ENCODE measurements at places on chromosomes 5 and 9.

DNA sequence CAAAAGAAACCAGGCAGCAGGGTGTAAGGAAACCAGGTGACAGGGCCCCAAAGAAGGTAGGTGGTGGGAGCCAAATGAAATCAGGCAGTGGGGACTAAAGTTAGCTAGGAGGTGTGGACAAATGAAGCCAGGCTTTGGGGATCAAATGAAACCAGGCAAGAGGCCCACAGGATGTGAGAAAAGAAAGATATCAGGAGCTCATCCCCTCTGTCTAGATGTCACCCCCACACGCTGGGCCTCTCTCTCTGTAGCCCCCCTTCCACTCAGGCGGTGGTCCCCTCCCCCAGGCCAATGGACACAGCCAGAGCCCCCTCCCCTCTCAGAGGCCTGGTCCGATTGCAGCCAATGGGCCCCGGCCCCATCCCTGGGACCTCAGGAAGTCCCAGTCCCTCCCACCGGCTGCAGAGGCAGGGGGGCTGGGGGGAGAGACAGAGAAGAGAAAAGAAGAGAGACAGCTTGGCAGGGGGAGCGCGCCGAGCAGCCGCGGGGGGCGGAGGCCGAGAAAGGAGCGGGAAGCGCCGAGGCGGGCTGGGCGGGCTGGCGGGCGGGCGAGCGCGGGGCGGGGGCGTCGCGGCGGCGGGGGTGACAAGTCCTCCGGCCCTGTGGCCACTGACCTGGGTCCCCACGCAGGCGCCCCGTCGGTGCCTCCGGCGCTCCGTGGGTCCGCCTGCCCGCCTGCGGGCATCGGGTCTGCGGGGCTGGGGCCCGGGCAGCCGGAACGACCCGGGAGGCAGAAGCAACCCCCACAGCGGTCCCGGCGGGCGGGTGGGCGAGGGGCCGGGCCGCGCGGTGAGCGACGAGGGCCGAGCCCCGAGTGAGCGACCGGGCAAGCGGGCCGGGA lies 11.9 kb downstream of the CNTFR start:
- no peak for DNase-seq

- DNase-seq, result no peak
These were observed 108.4 kb downstream of the KCNIP1 start for GRCh38 chr5:170612256-170612678.

- DNase-seq, result no peak
These were observed 4.7 kb upstream of the AQP7 start for GRCh38 chr9:33407061-33407460.

GRCh38 chr5:139374909-139375308 lies 8.2 kb downstream of the SLC23A1 start:
- no peak for DNase-seq

DNA sequence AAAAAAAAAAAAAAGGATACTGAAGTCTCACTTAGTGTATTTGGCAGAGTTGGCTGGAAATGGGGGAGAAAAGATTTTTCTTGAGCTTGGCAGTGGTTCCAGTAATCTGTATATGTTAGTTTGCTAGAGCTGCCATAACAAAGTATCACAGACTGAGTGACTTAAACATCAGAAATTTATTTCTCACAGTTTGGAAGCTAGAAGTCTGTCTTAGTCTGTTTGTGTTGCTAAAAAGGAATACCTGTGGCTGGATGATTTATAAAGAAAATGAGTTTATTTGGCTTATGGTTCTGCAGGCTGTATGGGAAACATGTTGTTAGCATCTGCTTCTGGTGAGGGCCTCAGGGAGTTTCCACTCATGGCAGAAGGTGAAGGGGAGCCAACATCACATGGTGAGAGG lies 89.6 kb upstream of the CEP78 start:
- no peak for DNase-seq

- no peak for DNase-seq
These were observed 1.3 kb downstream of the TNC start for GRCh38 chr9:115116421-115117284.

DNA sequence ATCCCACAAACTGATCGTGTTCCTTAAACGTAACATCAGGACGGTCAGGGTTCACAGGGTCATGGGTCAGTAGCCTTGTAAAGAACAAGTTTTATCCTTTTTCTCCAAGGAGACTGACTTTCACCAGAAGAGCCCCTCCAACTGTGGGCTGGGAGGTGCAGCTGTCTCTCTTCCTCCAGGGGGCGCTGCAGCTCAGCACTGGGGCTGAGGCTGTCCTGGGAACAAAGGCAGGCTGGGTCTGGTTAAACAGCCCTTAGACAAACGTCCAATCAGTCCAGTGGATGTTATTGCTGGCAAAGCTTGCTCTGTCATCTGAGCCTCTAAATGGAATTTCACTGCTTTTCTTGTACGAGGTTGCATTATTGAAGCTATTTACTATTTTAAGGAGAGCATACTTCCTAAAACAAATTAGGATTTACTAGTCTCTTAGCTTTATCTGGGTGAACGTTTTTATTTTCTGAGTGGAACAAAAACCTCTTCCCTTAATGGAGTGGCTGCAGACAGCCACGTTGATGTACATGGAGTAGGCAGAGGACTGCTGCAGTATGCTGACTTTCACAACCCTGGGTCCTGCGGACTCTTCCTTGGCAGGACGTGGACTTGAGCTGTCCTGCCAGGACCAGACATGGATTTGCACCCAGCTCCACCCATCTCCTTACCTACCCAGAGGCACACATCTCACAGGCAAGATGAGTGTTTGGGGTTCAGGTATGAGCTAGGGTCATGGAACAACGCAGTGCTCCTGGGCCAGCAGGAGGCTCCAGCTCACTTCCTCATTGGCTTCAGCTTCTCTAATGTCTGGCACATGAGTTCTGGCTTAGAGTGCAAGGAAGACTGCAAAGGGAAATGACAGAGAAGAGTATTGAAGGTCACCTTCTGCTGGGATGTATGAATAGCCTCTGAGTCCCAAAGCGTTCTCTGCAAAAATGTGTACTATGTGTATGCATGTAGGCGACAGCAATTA lies 7.8 kb downstream of the EXOSC2 start:
- no peak for DNase-seq

GRCh38 chr9:131216806-131217205 lies 59.5 kb downstream of the FAM78A start:
- no peak for DNase-seq

- DNase-seq, result no peak
These were observed 90.1 kb downstream of the ICE1 start for GRCh38 chr5:5512543-5512942.

GRCh38 chr5:158011422-158011821 lies 152.5 kb upstream of the CLINT1 start:
- no peak for DNase-seq

- DNase-seq, result no peak
These were observed 8.7 kb upstream of the CORO2A start for GRCh38 chr9:98201102-98201501.

GRCh38 chr5:40754381-40755092 lies 1.2 kb downstream of the TTC33 start:
- no peak for DNase-seq

DNA sequence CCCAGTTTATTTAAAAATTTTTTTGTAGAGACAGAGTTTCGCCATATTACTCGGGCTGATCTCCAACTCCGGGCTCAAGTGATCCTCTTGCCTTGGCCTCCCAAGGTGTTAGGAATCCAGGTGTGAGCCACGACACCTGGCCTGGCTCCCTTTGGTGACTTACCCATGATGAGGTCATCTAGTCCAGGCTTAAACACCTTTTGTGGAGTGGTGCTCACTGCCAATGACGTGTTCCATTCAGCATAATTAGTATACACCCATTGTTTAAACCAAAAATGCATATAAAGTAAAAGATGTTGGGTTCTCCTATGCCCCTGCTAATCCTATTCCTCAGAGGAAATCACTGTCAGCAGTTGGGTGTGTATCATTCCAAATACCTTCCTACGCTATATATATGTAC lies 91.0 kb downstream of the HSPA4 start:
- DNase-seq, result no peak

DNA sequence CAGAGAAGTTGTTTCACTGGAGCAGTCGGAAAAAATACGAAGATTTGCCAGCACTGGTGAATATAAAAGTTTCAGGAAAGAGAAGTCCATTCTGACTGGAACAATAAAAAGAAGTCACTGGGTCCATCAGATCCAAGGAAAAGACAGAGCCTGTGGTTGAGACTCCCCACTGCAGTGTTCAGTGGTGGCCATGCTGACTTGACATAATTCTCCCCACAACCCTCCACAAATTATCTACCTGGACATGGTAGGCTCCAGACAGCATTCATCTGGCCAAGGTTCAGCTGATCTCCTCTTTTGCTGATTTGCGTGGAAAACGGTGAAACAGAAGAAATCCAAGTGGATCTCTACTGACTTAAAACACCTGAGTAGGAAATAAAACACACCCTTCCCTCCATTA lies 8.0 kb downstream of the THBS4 start:
- no peak for DNase-seq

- DNase-seq, result no peak
These were observed 541.6 kb upstream of the DAP start for GRCh38 chr5:11302663-11303062.

DNA sequence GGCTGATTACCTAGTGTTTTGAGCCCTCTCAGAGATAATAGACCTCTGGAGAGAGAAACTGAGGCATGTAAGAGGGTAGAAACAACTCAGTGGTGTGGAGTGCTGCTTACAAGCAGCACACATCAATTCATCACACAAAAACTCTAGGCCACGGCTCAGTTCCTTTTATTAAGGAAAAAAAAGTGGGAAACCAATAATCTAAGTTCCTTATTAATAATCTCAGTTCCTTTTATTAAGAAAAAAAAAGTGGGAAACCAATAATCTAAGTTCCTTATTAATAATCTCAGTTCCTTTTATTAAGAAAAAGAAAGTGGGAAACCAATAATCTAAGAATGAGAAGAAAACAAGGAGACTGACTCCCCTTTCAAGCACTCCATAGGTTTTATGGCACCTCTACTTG lies 28.0 kb downstream of the TXNDC8 start:
- DNase-seq, result no peak

DNA sequence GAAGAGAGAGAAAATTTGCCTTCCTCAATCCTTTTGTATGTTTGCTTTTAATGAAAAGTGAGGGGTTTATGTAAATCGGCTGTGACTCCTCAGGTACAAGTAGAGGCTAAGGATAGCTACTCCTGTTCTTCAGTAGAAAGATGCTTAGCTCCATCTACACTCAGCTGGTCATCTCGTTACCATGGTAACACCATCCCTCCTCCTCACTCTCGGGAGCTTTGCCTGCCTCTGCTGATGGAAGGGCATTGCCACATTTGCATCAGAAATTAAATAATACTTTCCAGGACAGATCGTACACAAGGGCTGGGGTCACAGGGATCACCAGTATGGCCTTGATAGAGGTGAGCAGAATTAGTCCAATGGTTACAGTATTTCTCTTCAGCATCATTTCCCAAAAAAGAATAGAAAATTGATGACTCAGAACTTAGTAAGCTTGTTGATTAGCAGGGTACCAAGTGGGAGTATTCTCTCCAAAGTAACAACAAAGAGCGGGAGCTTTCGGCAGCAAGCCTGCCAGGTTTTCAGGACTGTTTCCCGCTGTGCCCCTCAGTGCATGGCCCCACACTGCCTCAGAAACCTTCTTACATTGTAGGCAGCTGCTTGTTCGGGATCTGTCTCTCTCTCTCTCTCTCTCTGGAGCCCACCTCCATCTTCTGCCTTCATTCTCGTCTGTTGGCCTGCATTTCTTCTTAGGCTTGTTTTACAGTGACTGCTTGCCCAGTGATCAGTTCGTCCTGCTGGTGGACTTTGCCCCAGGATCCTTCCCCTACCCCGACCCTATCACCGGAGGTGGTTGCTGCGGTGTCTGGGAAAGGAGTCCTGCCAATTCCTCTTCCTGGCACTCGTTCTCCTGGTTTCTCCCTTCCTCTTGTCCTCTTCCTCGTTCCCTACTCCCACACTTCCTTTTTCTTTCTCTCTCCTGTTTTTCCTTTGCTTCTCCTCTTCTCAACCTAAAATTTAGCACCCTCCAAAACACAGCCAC lies 51.9 kb upstream of the SNAPC3 start:
- DNase-seq, result no peak

DNA sequence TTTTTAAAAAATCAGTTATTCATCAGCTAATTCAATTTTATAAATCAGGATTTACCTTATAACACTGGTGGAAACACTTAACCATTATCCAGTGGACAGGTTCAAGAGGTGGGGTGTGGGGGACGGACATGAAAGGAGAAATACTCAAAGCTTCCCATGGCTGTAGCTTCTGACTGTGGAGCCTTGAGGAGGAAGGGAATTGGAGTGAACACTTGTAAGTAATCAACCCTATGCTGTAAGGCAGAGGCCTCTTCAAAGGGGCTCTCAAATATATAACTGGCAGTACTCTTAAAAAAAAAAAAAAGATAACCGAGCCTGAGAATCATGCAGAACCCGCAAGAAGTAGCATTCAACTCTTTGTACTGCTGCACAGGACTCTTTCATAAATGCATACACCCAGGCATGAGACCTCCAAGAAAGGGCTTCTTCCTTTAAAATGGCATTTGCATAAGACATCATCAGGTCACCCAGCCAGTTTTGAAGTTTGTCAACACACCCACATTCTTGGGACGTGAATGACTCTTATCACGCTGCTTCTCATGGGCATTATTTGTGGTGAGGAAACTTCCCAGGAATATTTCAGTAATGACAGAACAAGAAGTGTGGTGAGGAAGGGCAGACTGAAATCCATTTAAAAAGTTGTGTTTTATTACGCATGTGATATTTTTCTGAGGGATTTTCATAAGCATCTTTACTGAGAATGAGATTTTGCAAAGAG lies 8.1 kb downstream of the OSMR start:
- peak; percentile 100 for DNase-seq

- DNase-seq, result no peak
These were observed 37.5 kb upstream of the PTGS1 start for GRCh38 chr9:122333169-122333808.

- DNase-seq, result no peak
These were observed 306.8 kb upstream of the NMUR2 start for GRCh38 chr5:152711801-152712388.

DNA sequence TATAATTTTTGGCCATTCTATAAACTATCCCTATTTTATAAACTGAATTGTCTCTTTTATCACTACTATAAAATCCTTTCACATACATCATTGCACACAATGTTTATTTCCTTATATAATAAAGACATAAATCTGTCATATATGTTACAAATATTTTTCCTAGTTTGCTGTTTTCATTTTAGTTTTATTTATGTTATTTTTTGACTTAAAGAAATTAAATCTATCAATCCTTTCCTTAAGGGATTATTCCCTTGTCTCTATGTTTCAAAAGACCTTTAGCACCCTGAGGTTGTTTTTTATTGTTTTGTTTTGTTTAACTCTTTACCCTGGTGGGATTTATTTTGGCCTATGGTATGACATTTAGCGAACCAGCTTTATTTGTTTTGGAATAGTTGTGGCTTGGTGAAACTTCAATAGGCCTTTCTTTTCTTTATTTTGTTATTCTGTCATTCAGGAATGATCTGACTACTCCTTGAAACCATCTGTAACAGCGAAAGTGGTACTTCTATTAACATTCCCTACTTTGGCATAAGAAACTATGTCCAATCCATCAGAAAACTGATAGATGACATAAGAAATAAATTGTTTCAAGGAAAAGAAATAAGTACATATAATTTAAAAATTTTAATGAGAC lies 125.9 kb downstream of the CEP120 start:
- DNase-seq, result no peak

GRCh38 chr9:101417389-101417788 lies 18.2 kb downstream of the ALDOB start:
- DNase-seq, result no peak

- no peak for DNase-seq
These were observed 394.5 kb downstream of the ARHGEF28 start for GRCh38 chr5:74020503-74020902.

- DNase-seq, result no peak
These were observed 101.5 kb downstream of the PLCXD3 start for GRCh38 chr5:41408676-41409443.

- no peak for DNase-seq
These were observed 1057.7 kb upstream of the DMAC1 start for GRCh38 chr9:8857068-8857925.

- no peak for DNase-seq
These were observed 36.2 kb upstream of the SLC6A3 start for GRCh38 chr5:1481266-1481958.
